Activated T-helper 1 cell treated with anti-CD3 and anti-CD28 coated beads, Interleukin-12 subunit alpha, Interleukin-12 subunit beta, Interleukin-2, Interleukin-4 antibody, amounts not matched to agents 30 ng/mL and 10 ng/mL and 1 ng/mL, durations not matched to agents 14 hours and 24 hours and 36 hours (primary cell): ENCODE measurements at places on chromosomes 4 and X. TPM values are rescaled to one million over a fixed set of nuclear protein-coding genes. Genes with fewer than 3 reads are reported as not detected.

- no peak overlapping the region for H3K4me3 ChIP-seq
- H3K27me3 ChIP-seq: no peaks in the 10 kb centered on the region
- H3K36me3 ChIP-seq: no peaks in the 10 kb centered on the region
- DNase-seq: no peak
- H3K27ac ChIP-seq: no peak overlapping the region
- H3K4me1 ChIP-seq: no peaks in the 10 kb centered on the region
Observed at GRCh38 chr4:23770011-23770410, 119.8 kb downstream of the PPARGC1A start.

- DNase-seq: no peak
- no peaks in the 10 kb centered on the region for H3K4me1 ChIP-seq
- H3K27me3 ChIP-seq: no peaks in the 10 kb centered on the region
- no peaks in the 10 kb centered on the region for H3K36me3 ChIP-seq
Observed at GRCh38 chr4:19614171-19614570, 637.5 kb upstream of the SLIT2 start.

DNA sequence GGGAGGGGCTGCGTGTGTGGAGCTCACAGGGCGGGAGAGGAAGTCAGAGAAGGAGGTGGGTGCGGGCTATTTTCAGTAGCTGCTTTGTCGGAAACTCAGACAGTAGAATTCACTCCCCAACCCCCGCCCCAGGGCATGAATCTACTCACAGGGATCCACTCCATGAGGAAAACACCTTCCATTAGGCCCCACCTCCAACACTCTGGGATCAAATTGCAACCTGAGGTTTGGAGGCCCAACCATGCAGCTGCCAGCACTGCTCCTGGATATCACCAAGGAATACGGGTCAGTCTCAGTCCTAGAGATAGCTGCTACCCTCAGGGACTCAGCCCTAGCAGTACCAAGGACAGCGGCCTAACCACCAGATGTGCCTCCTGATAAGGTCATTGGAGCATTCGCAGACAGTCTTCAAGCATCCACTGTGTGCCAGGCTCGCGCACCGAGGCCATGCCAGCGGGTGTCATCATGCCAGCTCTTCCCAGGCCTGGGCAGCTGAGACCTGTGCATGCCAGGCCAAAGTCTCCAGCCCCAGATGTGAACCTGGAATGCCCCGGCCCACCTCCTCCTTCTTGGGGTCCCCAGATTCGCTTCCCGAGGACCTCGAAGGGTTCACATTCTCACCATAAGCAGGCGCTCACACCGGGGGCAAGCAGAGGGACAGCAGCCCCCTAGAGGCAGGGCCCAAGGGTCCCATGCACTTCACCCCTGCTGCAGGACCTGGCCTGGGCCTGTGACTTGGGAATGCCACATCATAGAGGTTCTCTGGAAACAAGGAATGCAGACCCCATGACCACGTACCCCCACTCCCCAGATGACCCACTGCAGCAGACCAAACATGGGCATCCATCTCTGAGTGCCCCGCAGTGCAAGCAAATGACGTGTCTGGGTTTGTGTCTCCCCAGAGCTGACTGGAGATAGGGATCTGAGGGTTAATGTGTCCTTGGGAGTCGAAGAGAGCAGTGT, 102.3 kb downstream of the ADRA2C start:
- peaks cover 25% of the 10 kb centered on the region for H3K27me3 ChIP-seq
- no peak for DNase-seq
- no peak overlapping the region for H3K4me3 ChIP-seq
- no peaks in the 10 kb centered on the region for H3K4me1 ChIP-seq
- H3K36me3 ChIP-seq: no peaks in the 10 kb centered on the region
- H3K27ac ChIP-seq: no peak overlapping the region

DNA sequence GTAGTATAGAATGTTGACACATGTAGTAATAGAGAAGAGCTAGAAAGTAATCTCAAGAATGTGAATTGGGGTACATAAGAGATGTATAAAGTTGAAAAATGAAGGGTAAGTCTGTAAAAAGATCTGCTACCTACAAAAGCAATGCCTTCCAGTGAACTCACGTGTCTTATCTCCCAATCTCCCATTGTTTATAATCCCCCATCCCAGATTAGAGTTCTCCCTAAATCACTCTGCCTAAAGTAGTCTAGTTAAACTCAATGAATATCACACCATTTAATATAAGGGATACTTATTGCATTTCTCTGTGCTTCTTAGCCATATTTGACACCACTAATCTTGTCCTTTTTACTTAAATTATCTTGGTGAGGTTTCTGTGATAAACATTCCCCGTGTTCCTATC, 6.6 kb downstream of the TECRL start:
- H3K27ac ChIP-seq: no peak overlapping the region
- no peak overlapping the region for H3K4me3 ChIP-seq
- H3K27me3 ChIP-seq: no peaks in the 10 kb centered on the region
- H3K36me3 ChIP-seq: no peaks in the 10 kb centered on the region

DNA sequence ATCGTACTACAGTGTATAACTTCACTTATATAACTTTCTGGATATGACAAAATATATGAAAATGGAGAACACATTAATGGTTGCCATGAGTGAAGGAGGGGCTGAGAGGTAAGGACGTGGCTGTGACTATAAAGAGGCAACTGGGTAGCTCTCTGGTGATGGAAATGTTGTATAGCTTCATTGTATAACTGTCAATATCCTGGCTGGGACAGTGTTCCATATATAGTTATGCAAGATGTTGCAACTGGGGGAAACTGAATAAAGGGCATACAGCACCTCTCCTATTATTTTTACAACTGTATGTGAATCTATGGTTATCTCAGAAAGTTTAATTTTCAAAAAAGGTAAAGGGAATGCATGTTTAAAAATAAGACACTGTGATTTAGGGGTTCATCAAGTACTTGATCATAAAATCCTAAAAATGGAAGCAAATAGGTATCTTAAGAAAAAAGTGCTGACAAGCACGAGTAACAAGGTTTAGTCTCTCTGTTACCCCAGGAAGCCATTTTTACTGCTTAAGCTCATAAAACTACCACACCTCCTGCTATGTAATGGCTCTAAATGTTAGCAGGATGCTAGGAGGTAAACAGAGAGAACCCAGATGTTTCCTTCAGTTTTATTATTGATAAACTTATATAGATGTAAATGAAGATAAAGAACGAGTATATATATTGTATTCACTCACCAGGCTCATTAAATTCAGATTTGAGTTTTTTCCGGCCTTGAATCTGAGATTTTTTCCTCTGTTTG, 34.0 kb downstream of the NAF1 start:
- H3K4me3 ChIP-seq: no peak overlapping the region
- DNase-seq: no peak
- H3K36me3 ChIP-seq: peaks cover 15% of the 10 kb centered on the region

DNA sequence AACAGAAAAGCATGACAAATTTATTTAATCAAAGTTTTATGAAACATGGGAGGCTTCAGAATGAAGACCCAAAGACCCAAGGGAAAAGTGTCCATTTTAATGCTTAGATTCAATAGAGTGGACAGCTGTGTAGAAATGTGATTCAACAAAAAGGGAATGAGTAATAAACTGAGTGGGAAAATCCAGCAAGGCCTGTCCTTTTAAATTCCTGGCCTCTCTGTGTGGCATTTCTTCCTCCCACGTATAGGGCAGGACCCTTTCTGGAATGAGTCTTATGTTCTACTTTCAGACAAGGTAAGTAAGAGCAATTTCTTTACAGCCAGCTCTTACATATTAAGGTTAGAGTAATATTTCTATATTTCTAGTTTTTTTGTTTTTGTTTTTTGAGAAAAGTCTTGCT, 14.5 kb downstream of the AASDH start:
- no peaks in the 10 kb centered on the region for H3K27me3 ChIP-seq
- no peak overlapping the region for H3K4me3 ChIP-seq
- no peaks in the 10 kb centered on the region for H3K4me1 ChIP-seq
- no peak for DNase-seq
- H3K27ac ChIP-seq: no peak overlapping the region

- H3K4me1 ChIP-seq: peaks cover 41% of the 10 kb centered on the region
- no peak for DNase-seq
- peak overlapping the region; percentile 96 for H3K27ac ChIP-seq
Observed at GRCh38 chr4:53376900-53377299, 541 bp upstream of the FIP1L1 start.

- DNase-seq: no peak
- no peak overlapping the region for H3K4me3 ChIP-seq
- H3K4me1 ChIP-seq: no peaks in the 10 kb centered on the region
- H3K36me3 ChIP-seq: no peaks in the 10 kb centered on the region
- H3K27ac ChIP-seq: no peak overlapping the region
- H3K27me3 ChIP-seq: no peaks in the 10 kb centered on the region
Observed at GRCh38 chr4:18100657-18101056, 79.1 kb upstream of the LCORL start.

DNA sequence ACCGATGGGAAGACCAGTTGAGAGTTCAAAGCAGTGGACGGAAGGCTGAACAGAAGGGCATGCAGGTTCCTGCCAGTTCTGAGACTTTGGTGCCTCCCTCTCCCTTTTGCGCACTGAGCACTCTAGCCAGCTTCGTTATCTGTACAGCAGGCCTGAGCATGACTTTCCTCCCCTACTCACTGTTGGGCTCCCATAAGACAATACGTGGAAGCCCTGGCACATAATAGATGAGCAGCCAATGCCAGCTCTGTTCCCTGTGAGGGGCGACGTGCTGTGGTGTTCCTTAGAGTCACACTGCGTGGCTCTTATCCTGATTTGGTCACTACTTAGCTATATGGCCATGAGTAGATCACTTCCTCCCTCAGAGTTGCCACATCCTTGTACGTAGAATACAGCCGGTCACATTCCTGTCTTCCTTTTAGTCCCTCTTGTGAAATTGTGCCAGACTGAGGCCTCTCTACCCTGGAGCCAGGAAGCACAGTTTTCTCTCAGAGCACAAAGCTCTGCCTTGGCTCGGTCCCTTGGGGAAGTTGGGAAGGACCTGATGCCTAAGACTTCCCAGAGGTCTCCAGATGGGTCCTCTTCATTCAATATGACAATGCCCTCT, 160.4 kb upstream of the MAMLD1 start:
- peaks cover 10% of the 10 kb centered on the region for H3K4me1 ChIP-seq
- H3K27me3 ChIP-seq: peaks cover 2% of the 10 kb centered on the region
- no peak overlapping the region for H3K27ac ChIP-seq

DNA sequence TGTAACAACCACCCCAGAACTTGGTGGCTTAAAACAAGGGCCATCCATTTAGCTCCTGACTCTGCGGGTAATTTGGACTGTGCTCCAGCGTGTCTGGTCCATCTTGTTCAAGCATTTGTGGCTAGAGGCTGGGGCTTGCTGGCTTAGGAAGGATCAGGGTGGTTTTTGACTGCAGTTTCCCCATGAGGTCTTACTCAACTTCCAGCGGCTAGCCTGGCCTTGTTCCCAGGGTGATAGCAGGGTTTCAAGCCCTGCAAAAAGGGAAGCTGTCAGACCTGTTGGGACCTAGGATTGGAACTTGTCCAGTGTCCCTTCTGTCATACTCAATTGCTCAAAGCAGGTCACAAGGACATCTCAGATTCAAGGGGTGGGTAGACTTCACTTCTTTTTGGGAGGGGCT, 205.9 kb downstream of the STIM2 start:
- H3K4me1 ChIP-seq: no peaks in the 10 kb centered on the region
- DNase-seq: no peak
- H3K27me3 ChIP-seq: no peaks in the 10 kb centered on the region
- H3K36me3 ChIP-seq: no peaks in the 10 kb centered on the region
- no peak overlapping the region for H3K27ac ChIP-seq
- no peak overlapping the region for H3K4me3 ChIP-seq

- DNase-seq: no peak
- H3K27me3 ChIP-seq: no peaks in the 10 kb centered on the region
Observed at GRCh38 chrX:16814597-16814996, 28.3 kb downstream of the TXLNG start.

GRCh38 chr4:77358315-77358928, 201.4 kb downstream of the CCNG2 start:
- H3K36me3 ChIP-seq: no peaks in the 10 kb centered on the region
- no peak overlapping the region for H3K27ac ChIP-seq
- DNase-seq: no peak
- no peak overlapping the region for H3K4me3 ChIP-seq
- no peaks in the 10 kb centered on the region for H3K27me3 ChIP-seq

DNA sequence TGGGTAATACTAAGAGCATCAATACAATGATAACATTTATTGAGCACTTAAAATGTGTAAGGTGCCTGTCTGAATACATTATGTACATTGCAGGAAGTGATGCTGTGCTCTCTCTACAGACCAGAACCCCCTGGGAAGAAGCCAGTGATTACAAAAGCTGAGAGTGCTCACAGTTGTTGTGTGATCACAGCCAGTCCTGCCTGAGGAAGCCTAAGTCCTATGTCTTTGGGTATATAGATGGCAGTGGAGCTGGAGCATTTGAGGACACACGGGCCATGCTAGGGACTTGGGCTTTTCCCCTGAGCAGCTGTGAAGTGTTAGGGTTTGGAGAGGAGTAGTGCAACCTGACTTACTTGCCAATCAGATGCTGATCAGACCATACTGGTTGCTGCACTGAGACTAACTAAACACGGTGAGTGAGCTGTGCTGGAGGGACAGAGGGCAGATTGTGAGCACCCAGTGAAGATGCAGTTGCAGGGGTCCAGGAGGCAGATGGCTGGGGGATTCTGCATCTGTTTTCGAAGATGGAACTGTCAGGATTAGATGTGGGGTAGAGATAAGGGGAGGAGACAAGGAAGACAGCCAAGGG, 60.8 kb upstream of the TBC1D14 start:
- H3K36me3 ChIP-seq: peaks cover 55% of the 10 kb centered on the region
- peaks cover 10% of the 10 kb centered on the region for H3K4me1 ChIP-seq
- no peak overlapping the region for H3K27ac ChIP-seq
- no peak for DNase-seq
- H3K4me3 ChIP-seq: no peak overlapping the region

DNA sequence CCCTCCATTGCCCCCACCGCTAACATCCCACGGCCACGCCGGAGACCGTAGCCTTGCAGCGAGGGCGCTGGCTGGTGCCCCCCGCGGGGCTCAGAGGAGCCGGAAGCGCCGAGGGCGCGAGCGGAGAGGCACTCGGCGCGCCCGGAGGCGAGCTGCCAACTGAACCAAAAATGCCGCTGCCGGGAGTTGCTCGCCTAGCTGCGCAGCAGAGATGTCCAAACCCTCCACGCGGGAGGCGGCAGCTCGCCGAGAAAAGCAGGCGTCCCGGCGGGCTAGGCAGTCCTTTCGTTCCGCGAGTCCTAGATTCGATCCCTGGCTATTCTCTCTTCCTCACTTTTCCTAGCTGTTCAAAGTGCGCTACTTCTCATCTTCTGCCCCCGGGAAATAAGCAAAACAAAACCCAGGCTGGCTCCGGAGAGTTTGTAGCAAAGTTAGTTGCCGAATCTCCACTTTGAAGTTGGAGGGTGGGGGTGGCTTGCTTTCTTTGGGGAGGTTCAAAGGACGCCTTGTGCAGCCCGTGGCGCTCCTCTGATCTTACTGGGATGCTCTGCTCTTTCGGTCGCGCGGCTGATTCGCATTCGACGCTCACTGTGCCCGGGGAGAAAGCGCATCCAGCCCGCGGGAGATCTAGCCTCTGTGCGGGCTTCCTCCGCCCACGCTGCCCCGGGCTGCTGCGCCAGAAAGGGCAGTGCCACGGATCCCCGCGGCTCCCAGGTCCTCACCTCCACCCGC, 723 bp downstream of the NKX6-1 start:
- H3K4me1 ChIP-seq: peaks cover 9% of the 10 kb centered on the region
- H3K27me3 ChIP-seq: peaks cover 86% of the 10 kb centered on the region
- no peak for DNase-seq
- peak overlapping the region; percentile 80 for H3K27ac ChIP-seq
- peaks cover 3% of the 10 kb centered on the region for H3K36me3 ChIP-seq

FABP2 gene
- not detected in 2 replicates for total RNA-seq

IL2RG gene
- total RNA-seq: 375 and 397 TPM in 2 replicates

USP17L30 gene
- total RNA-seq: not detected in 2 replicates

ERVMER34-1 gene
- total RNA-seq: 0.05 TPM in 1 of 2 replicates, not detected in the other

CAPN6 gene
- not detected in 2 replicates for total RNA-seq

RASL11B gene
- total RNA-seq: 1.6 and 2.3 TPM in 2 replicates

HTR2C gene
- not detected in 2 replicates for total RNA-seq

GPRASP3 gene
- 0.65 and 0.88 TPM in 2 replicates for total RNA-seq

ADH1C gene
- not detected in 2 replicates for total RNA-seq

BTC gene
- total RNA-seq: not detected in 2 replicates

TRAM1L1 gene
- total RNA-seq: not detected in 2 replicates
